ENCODE measurements at places on chromosomes 6 and 20.
A peak's percentile ranks its signal among the peaks of the same experiment; 100 is the strongest.

DNA sequence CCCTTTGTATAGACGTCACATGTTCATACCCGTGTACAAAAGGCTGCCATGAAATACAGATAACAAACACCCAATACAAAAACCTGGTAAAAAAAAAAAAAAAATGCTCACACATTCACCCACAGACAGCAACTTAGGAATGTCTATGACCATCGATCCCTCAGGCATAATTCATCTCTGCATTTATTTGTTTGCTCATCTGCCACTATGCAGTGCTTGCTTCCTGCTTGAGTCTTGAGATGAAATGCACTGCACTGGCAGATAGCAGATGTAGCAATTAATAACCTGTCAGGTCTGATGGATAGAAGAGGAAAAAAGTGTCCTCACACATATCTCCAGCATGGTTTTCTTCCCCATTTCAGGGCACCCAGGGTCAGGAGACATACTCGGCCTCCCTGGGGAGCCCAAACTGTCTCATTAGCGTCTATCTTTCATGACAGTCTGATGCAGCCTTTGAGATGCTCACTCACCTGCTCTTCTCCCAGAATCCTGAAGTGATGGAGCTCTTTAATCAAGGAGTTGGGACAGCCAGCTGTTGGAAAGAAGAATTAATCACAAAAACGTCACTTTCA, 295.1 kb upstream of the AGPAT4 start:
- no peak for DNase-seq

DNA sequence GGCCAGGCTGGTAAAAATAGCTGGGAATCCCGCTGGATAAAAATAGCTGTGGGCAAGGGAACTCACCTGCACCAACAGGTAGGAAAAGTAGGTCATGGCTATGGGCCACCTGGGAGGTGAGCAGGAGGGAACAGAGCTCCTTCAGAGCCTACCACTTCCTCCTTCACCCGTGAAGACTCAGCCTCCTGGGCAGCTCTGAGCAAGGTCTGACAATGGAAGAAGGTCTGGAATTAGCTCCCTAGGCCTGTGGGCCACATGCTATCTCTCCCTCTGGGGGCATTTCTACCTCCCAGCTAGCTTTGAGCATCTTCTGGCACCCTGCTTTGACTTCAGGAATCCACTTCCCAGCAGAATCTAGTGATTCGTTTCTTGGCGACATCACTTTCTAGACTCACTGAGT, 153.9 kb downstream of the MRPL14 start:
- DNase-seq: no peak

- no peak for DNase-seq
These were observed 43.4 kb downstream of the IYD start for GRCh38 chr6:150412221-150412620.

GRCh38 chr6:93894521-93894920, 475.2 kb upstream of the EPHA7 start:
- no peak for DNase-seq

GRCh38 chr6:155418017-155418761, 37.5 kb downstream of the NOX3 start:
- DNase-seq: no peak

- no peak for DNase-seq
These were observed 65.0 kb upstream of the EEF1A1 start for GRCh38 chr6:73585566-73586415.

DNA sequence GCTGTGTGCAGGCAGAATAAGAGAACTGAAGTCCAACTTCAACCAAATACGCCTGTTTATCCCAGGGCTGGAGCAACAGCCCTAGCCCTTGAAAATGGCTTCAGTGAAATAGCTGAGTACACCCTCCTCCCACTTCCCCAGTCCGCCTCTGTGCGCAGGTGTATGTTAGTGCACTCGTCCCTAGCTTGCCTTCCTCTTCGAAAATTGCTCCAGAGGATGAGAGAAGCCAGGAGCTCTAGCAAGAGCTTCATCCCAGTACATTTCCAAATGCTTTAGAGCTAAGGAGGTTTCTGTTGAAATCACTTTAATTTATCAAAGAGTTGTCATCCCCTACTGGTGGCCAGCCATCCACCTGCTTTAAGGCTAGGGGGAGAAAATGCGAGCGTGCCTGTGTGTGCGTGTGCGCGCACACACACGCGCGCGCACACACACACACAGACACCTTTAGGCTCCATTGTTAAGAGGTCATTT, 5.4 kb upstream of the POU3F2 start:
- no peak for DNase-seq

DNA sequence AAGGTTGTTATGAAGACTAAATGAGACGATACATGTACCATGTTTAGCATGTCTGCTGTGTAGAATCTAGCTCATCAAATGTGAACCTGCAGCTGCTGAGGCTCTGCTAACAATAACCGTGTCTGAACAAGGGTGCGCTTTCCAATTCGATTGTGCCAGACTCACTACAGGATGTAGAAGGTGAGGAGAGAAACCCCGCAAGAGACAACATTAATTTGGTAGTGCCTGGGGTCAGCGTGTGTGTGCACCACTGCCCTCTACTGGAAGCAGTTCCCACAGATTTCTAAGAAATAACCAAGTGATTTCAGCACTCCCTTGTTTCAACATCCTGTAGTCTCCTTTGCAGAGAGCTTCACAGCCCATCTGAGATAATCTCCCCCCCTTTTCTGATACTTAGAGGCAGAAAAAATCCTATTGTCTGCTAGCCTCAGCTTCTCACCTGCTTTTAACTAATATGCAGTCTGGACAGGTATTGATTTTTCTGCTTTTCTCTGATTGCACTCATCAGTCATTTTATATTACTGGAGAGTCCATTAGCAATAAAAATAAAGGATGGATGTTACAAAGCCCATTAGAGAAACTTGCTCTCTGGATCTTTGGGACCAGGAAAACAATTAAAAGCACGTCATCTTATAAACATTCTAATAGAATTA, 96.7 kb upstream of the BACH2 start:
- DNase-seq: no peak

- DNase-seq: no peak
These were observed 7.0 kb downstream of the ADTRP start for GRCh38 chr6:11771473-11772048.

DNA sequence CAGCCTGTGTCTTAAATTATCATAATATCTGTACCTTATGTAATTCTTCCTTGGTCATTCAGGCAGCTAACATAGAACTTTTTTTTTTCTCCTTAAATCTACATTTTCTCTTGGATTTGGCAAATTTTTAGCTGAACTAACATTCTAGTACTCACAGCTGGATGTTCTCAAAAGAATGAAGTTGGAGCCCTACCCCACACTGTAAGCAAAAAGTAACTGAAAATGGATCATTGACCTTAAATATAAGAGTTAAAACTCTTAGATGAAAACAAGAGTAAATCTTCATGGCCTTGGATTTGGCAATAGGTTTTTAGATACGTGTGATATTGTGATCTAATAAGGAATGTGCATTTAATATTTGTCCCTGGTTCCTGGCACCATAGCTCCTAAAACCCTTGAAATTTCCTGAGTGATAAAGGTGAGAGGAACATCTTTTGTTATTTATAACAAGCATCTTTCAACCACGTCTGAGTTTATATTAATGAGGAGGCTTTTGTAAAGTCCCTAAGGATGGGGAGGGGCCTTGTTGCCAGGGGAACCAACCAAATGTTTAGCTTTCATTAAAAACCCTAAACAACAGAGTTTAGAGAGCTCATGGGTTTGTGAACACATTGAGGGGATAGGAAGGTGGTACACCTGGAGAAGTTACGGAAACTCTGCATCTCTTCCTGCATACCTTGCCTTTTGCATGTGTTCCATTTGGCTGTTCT, 106.1 kb upstream of the ADGRF4 start:
- no peak for DNase-seq

- DNase-seq: no peak
These were observed 314.8 kb upstream of the QKI start for GRCh38 chr6:163099621-163100171.

GRCh38 chr6:2816158-2816557, 25.5 kb downstream of the SERPINB1 start:
- DNase-seq: no peak

GRCh38 chr6:144219056-144219685, 66.0 kb upstream of the UTRN start:
- peak; percentile 18 for DNase-seq

GRCh38 chr20:47066484-47067270, 172.0 kb downstream of the EYA2 start:
- no peak for DNase-seq

DNA sequence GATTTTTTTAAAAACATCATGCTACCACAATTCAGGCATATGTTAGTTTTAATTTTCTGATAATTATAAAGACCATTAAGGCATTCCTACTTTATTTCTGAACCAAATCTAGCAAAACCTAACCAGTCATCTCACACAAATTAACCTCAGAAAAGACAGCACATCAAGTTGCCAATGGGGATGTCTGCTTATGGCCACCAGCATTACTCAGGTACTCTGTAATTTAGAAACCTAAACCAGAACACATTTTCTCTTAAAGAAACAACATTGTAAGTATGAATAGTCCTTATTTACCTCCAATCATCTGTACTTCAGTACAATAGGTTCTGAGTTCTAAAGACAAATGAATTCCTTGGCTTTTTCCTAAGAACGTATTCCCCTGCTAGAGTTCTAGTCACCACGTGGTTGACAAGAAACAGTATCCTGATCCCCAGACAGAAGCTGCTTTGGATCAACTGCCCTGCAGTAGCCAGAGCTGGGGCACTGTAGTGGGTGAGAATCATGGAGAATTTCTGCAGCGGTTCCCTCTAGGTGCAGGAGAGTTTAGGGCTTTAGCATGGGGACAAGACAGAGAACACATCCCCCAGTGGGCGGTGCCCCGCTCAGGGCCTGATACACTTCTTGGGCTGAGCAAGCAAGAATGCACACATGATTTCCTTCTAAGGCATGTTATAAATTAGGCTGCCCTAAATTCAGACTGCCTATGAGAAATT, 15.4 kb downstream of the GCLC start:
- DNase-seq: no peak

DNA sequence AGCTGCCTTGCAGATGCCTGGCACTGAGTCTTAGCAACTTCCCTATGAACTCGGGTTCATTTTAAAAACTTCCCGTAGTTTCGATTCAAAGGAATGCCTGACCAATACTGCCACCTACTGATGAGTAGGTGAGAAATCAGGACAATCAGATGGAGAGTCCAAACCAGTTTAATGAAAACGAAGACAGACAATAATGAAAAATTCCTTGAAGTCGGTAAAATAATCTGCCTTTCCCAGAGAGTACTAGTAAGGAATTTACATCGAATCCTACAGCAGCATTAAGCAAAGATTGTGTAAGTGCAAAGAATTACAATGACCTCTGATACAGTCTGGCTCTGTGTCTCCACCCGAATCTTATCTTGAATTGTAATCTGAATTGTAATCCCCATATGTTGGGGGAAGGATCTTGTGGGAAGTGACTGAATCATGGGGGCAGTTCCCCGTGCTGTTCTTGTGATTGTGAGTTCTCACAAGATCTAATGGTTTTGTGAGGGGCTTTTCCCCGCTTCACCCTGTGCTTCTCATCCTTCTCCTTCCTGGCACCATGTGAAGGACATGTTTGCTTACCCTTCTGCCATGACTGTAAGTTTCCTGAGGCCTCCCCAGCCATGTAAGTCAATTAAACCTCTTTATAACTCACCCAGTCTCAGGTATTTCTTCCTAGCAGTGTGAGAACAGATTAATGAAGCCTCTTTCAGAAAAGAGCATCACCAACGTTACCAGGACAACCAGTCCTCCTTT, 134.4 kb downstream of the ARHGAP18 start:
- DNase-seq: no peak

- no peak for DNase-seq
These were observed 17.3 kb downstream of the HRH3 start for GRCh38 chr20:62202676-62203377.

GRCh38 chr6:155493694-155494143, 38.1 kb upstream of the NOX3 start:
- DNase-seq: no peak

- DNase-seq: no peak
These were observed 255.1 kb upstream of the NOX3 start for GRCh38 chr6:155710704-155711103.
